ENCODE measurements at places on chromosomes 1 and 21.

DNA sequence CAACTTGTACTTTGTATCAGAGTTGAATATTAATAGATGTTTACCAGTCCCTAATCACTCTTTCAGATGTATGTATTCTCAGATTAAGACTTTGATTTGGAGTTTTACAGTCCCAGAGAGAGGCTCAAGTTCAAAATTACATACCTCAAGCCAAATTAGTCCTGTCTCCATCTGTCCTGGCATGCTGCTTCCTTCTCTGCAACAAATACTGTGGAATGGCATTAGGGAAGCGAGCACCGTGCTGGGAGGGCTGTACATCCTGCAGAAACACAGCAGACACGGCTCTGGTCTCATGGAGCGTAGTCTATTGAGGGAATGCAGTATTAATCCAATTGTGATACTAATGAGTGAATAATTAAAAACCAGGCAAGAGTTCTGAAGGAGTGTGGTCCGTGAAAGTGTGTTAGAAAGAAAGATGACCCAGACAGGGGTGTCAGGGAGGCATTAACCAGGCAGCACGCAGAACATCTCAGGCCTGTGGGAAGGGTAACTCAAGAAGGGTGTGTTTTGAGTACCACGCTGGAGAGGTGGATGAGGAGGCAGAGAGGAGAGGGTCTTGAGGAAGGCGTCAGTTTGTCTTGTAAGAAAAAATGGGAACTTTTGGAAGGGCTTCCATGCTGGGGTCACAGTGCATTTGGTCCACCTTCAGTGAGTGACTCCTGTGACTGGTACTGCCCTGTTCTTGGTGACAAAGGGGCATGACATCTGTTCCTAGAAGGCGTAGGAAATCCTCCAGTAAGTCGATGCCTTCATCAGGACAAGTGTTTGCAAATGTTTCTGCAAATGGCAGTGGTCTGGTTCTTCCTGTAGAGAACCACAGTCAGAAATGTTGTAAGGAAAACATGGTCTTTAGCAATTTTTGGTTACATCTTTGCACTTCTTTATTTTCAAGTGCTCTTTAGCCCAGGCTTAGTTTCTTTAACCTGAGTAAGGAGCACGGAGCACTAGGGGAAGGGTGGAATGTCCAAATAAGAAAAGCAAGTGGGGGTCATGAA lies 1.6 kb downstream of the RAB4A start:
- no peak for DNase-seq

DNA sequence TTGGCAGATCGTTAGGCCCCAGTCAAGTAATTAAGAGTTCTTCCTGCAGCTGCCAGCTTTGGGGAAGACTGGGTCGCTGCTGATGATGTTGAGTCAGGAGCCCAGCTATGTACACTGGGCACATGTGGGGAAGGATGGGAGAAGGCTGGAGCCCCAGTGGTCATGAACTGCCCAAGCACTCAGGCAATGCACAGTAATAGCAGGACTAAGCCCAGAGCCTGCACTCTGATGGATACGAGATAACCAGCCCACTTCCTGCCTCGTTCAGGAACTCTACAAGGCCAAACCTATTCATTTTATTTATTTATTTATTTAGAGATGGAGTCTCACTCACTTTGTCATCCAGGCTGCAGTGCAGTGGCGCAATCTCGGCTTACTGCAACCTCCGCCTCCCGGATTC lies 81.1 kb upstream of the BTG3 start:
- no peak for DNase-seq

- no peak for DNase-seq
These were observed 29.6 kb upstream of the CADM3 start for GRCh38 chr1:159141584-159142390.

DNA sequence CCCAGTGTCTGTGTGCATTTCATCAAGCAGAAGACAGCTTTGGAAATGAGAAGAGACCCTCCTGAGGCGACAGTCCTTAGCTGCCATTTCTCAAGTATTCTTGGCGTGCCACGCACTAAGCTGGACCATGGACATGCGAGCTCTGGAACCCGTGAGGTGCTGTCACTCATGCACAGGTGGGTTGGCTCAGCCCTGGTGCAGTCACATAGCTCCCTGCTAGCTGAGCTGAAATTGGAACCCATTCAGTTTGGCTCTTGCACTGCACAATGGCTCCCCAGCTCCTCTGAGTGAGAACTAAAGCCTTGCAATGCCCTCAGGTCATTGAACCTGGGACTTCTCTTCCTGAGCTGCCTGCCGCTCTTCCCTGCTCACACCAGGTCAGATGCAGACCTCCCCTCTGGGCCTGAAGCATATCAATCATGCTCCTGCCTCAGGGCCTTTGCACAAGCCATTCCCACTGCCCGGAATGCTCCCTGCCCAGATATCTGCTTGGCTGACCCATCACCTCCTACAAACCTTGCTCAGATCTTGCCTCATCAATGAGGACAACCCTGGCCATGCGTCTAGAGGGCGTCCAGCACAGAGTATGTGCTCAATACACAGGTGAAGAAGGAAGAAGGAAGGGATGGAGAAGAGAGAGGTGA lies 6.3 kb upstream of the SRARP start:
- DNase-seq, result no peak

GRCh38 chr1:63115527-63115926 lies 206.8 kb upstream of the FOXD3 start:
- no peak for DNase-seq

GRCh38 chr1:201754353-201754752 lies 74.6 kb upstream of the IPO9 start:
- no peak for DNase-seq

GRCh38 chr1:50966991-50967390 lies 3.1 kb upstream of the CDKN2C start:
- no peak for DNase-seq

DNA sequence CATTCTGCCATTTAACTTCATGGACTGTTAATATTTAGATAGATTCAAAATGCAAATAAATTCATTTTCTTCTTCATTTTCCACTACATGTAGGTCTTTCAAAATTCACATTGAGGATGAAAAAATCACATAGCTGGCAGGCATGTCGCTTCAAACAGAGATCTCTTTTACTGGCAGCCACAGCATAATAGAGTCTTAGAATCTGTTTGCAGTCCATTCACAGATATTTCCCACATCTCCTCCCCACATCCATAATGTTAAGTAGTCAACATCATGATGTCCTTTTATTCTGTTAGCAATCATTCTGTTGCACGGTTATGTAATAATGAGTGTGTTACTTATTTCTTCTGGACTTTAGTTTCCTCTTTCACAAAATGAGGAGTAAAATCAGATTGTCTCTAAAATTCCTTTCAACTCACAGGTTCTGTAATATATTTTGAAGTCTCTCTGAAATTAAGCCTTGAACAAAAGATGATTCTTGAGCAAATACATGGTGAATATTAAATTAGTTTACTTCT lies 257.5 kb upstream of the SNX7 start:
- DNase-seq, result no peak

- DNase-seq, result no peak
These were observed 37.8 kb upstream of the BMP8A start for GRCh38 chr1:39453603-39454002.
